ENCODE measurements at places on chromosomes 7 and 10.

DNA sequence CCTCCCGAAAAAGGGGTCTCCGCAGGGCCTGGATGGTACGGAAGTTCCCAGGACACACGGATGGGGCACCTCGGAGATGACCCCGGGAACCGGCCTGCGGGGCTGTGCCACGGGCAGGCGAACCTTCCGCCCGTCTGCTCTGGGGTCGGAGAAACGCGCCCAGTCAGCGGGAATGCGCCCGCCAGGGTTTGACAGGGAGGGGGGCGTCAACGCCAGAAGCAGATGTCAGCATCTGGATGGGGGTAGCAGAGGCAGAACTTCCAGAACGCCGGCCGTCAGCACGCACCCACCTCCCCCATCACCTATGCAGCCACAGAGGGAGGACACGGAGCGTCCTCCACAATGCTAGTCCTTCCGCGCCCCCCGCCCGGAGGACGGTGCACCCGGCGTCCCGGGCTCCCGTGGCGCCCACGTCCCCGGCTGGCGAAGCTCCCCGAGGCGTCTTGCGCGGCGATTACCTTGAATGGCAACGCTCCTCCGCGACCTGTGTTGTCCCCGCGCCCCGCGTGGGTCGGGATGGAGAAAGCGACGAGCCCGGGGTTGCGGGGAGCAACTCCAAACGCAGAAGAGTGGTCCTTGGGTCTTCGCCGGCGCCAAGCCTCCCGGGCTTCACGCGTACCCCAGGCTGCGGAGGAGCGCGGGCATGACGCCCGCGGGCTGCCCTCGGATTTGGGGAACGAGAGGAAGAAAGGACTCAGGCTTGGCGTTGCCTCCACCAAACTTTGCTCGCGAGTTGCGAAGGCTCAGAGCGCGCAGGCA is 561 bp downstream of the FGFR2 start:
- no peak for DNase-seq

- DNase-seq: no peak
These were observed 56.9 kb downstream of the CTBP2 start for GRCh38 chr10:125103466-125103865.

GRCh38 chr10:11909618-11910017 is 86.5 kb downstream of the PROSER2 start:
- no peak for DNase-seq

GRCh38 chr10:18483516-18484186 is 167.7 kb downstream of the NSUN6 start:
- no peak for DNase-seq

DNA sequence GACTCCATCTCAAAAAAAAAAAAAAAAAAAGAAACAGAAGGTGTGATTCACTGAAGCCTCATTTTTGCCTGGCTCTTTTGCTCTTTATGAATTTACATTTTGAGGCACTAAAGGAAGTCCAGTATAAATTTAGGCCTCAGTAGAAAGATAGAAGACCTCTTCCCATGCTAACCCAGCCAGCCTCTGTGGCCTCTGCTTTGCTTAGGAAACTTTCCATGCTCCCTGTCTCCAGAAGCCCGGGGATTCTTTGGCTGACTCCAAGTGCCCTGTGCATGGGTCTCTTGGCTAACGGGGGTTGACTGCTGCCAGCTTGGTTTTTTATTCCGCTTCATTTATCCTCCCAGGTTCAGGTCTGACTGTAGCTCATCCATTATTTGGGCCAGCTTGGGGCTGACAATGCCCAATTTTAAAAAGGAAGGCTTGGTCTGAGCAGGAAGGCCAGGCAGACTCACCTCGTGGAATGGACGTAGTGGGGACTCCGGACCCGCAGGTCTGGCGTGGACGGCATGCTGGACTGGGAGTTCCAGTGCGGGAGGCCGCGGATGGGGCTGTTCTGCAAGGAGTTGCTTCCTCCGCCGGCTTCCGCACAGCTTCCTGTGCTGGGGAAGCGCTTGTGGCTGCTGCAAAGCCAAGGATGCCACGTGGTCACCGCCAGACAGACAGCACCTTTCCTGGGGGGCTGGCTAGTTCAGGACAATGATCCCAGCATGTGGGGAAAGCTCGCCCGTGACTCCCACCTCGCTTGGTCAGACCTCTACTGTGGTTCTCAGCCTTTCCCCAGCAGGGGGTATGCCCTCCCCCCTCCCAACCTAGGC is 72.3 kb downstream of the PRPF18 start:
- DNase-seq: no peak

GRCh38 chr10:34835908-34836508 is 20.9 kb upstream of the PARD3 start:
- DNase-seq: no peak

DNA sequence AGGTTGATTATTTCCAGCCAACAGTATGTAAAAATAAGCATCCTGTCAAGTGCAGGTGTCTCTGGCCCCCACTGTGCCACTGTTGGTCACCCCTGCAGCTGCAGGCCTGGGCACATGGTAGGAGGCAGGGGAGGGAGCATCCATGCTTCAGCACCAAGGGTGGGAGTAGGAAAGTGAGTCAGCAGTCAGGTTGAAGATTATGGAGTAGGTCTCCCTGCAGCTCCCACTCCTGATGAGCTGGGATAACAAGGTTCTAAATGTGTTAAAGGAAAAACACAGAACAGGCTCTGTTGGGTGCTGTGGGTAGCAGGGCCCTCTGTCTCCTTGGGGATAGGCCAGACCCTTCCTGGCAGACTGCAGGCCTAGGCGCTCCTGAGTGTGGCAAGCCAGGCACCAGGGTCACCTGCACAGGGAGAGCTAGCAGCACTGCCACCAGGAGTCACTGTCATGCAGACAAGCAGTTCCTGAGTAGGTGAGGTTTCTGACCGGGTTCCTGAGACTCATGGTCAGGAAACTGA is 59.3 kb downstream of the NUDCD3 start:
- DNase-seq: no peak

DNA sequence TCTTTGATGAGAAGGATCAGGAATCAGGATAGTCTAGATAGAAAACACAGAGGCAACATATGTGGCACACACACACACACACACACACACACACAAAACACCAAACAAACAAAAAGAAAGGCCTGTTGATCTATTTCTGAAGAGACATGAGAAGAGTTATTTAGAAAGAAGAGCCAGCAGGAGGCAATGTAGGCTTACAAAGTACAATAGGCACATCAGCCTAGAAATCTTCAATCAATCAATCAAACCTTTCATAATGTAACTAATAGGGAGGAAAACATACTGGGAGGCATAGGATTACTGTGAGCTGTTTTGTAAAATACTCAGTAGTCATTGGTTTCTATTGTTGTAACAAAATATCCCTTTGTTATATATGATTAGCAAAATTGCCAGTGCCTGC is 47.3 kb upstream of the TES start:
- no peak for DNase-seq

- peak; percentile 64 for DNase-seq
These were observed 4.8 kb upstream of the GCK start for GRCh38 chr7:44194069-44194468.

DNA sequence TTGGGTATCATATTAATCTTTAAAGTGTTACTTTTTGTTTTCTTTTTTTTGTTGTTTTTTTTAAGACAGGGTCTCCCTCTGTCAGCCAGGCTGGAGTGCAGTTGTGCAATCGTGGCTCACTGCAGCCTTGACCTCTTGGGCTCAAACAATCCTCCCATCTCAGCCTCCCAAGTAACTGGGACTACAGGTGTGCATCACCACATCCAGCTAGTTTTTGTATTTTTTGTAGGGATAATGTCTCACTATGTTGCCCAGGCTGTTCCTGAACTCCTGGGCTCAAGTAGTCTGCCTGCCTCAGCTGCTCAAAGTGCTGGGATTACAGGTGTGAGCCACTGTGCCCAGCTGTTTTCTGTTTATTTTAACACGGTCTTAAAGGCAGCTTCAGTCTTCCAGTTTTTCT is 23.3 kb downstream of the KMT2E start:
- no peak for DNase-seq

DNA sequence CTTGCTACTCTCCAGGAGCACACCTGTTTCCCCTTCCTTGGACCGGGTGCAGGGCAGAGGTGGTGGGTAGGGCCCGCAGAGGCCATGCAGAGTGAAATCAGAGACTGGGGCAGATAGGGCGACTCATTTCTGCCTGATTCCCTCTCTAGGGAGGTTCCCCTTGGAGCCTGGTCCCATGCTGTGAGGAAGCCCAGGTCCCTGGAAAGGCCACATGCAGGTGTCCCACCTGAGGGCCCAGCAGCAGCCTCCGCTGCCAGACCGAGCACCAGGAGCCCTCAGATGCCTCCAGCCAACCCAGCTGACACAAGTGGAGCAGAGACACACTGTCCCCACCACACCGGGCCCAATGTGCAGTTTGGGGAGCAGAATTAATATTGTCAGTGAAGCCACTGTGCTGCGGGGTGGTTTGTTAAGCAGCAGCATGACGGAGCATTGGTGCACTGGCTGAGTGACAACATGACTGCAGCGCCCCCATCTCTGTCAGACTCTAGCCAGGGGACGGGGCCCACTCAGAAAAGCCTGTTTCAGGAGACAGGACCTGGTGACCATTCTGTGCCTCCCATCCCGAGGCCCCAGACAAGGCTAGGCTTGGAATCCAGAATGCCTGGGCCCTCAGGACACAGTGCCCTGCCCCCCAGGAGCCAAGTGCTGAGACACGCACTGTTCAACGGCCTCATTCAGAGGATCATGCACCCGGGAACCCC is 30.4 kb upstream of the RET start:
- DNase-seq: no peak

DNA sequence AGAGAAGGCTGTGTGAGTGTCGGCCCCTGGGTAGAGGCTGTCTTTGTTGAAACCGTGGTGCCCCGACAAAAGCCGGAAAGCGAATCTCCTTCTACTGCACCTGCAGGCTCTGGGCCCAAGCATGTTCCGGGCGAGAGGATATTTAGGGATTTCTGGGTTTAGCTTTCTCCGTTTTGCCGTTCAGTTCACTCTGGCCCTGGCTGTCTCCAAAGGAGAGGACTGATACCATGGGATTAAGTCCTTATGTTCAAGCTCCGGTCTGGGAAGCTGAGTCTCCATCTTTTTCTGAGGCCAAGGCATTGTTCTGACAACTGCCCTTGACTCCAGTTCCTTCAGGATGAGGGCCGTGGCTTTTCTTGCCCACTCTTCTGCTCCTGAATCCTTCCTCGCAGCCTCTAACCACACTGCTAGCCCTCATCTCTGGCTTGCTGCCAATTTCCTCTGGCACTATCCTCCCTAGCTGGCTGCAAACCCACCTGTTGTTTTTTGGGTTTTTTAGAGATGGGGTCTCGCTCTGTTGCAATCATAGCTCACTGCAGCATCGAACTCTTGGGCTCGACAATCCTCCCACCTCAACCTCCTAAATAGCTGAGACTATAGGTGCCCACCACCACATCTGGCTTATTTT is 206.8 kb downstream of the SKIDA1 start:
- DNase-seq: peak; percentile 19

GRCh38 chr7:125118444-125118843 is 188.8 kb upstream of the POT1 start:
- DNase-seq: no peak

Data from hematopoietic multipotent progenitor cell treated with erythropoietin and hydrocortisone succinate and interleukin-3 and kit ligand, for 8 days (in vitro differentiated cells).